Putamen (tissue), 1 donor: ENCODE measurements at places on chromosomes 1 and 21.

GRCh38 chr1:208336137-208336518 is 91.9 kb upstream of the PLXNA2 start:
- no peak for DNase-seq

DNA sequence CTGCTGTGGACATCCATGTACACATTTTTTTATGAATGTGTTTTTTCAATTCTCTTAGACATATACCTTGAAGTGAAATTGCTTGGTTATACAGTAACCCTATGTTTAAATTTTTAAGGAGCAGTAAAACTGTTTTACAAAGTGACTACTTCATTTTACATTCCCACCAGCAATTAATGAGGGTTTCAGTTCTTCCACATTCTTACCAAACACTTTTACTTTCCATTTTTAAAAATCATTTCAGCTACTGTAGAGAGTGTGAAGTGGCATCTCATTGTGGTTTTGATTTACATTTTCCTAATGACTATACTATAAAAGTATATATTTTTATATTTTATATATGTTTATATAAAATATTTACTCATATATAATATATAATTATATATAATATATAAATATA is 1221.5 kb downstream of the PLA2G4A start:
- DNase-seq, result no peak

GRCh38 chr21:29265690-29266479 is 32.8 kb upstream of the BACH1 start:
- DNase-seq, result no peak

- no peak for DNase-seq
Measured at GRCh38 chr1:172447641-172448040, 3.8 kb upstream of the PIGC start.

DNA sequence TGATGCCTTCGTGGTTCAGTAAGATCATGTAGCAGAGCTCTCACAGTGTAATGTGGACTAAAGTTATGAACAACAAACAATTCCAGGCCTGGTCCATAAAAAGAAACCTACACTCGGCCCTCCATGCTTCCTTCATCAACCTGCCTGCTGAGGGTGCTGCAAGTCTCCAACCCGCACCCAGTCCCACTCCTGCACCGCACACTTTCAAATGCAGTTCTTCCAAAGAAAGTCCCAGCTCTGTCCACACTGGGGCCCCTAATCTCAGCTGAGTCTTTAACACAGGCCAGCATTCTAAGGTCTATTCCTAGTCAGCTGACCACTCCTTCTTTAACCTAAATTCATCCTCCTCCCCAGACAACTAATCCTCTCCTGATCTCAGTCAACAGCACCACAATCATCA is 71.5 kb upstream of the NR5A2 start:
- no peak for DNase-seq
